ENCODE measurements at places on chromosomes 6 and 20. TPM values are rescaled to one million over a fixed set of nuclear protein-coding genes. Genes with fewer than 3 reads are reported as not detected.
A peak's percentile ranks its signal among the peaks of the same experiment; 100 is the strongest.

GRCh38 chr6:72856801-72857200 lies 234.9 kb downstream of the KCNQ5 start:
- ATAC-seq = no peak

DNA sequence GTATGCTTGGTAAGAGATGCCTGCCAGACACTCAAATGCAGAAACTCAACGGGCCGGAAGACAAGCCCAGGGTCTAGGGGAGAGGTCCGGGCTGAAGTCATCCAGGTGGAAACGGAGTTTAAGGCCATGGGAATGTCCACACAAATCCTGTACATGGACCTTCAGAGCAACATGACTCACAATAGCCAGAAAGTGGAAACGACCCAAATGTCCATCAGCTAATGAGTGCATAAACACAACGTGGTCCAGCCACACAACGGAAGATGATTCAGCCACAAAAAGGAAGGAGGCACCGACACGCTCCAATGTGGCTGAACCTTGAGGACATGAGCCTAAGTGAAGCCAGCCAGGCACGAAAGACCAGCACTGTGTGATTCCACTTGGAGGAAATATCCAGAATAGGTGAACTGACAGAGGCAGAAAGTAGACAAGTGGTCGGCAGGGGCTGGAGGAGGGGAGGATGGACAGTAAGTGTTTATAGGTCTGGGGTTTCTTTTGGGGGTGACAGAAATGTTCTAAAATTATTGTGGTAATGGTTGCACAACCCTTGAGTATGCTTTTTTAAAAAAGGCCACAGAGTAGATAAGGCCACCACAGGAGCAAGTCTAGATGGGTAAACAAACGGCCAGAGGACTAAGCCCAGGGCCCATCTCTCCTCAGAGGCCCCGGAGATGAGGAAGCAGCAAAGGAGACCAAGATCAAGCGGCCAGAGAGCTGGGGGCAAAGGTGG lies 105.6 kb downstream of the PREX1 start:
- peak; percentile 37 for ATAC-seq

- ATAC-seq = no peak
Observed at GRCh38 chr20:61532736-61533135, 280.7 kb downstream of the CDH4 start.

Gene C6orf58
- not detected for total RNA-seq

GRCh38 chr6:109434456-109434855 lies 6.0 kb downstream of the PPIL6 start:
- ATAC-seq = no peak

Gene TCF19
- 14.8 TPM for total RNA-seq

DNA sequence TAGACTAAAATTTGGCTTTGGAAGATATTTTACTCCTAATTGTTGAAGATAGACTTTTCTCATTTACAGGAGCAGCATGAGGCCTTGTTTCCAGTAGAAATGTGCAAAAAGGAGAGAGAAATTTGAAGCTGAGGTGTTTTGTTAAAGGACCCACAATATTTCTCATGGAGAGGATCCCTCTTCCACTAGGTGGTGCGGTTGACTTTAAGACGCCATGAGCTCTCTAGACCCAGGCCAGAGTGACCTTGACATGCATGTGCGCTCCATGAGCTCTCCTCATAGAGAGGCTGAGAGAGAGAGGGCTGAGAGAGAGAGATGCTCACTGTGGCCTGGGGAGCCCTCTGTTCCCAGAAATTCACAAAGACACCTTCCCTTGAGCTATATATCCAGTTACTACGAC lies 861.2 kb upstream of the EYS start:
- no peak for ATAC-seq

GRCh38 chr6:110298916-110299315 lies 59.2 kb downstream of the METTL24 start:
- ATAC-seq = no peak

DNA sequence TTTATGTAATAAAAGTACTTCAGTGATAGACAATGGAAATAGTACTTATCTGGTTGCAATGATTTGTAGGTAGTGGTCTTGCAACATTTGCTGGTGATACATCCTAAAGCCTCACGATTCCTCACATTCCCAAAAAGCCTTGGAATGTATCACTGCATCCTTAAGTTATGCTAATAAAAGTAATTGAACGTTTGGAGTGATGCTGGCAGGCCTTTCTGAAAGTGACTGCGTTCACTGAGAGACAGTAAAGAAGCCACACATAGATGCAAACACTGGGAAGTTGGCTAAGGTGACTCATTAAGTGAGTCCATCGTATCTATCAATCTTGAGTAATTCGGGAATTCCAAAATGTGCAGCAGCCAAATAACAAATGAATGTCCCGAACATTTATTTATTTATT lies 444.1 kb upstream of the SOX4 start:
- no peak for ATAC-seq

- no peak for ATAC-seq
Observed at GRCh38 chr6:23413327-23414050, 712.5 kb upstream of the NRSN1 start.

DNA sequence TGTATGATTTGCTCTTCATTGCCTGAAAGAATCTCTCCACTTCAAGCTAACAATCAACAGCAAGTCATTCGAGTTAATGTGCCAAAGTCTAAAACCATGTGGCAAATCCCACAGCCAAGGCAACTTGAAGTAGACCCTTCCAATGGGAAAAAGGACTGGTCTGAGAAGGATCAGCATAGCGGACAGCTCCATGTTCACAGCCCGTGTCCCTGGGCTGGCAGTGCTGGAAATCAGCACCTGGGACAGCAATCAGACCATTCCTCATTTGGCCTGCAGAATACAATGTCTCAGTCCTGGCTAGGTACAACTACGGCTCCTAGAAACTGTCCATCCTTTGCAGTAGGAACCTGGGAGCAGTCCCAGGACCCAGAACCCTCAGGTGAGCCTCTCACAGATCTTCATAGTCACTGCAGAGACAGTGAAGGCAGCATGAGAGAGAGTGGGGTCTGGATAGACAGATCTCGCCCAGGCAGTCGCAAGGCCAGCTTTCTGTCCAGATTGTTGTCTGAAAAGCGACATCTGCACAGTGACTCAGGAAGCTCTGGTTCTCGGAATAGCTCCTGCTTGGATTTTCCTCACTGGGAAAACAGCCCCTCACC lies 1.1 kb downstream of the GJA10 start:
- ATAC-seq = peak; percentile 43

Gene KCNG1
- total RNA-seq = 9.9 TPM

Gene DEFB132
- not detected for total RNA-seq

- no peak for ATAC-seq
Observed at GRCh38 chr6:23246896-23247295, 677.5 kb downstream of the HDGFL1 start.

All from esophagus mucosa (tissue), 1 donor.